ENCODE measurements at places on chromosomes 6 and 20.

- DNase-seq, result peak; percentile 30
Measured at GRCh38 chr6:169831450-169832246, 80.2 kb downstream of the ERMARD start.

DNA sequence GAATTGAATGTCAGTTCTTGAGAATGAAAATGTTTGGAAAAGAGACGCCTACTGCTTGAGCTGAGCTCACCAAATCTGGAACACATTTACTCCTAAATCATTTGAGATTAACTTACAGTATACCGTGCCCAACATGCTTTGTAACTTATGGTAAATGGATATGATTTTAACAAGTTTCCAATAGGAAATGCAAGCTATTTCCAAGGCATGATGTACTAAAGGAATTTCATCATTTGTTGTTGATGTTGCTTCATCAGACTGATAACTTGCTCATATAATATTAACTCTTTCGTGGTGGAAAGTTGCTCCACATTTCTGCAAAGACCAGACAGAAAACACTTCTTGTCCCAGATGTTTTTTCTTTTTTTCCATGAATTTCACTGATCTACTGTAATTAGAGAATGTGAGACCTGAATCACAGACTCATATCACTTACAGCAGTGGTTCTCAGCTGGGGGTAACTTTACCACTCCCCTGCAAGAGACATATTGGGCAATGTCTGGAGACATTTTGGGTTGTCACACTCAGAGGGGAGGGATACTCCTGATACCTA is 116.6 kb upstream of the TRAF3IP2 start:
- DNase-seq, result no peak

DNA sequence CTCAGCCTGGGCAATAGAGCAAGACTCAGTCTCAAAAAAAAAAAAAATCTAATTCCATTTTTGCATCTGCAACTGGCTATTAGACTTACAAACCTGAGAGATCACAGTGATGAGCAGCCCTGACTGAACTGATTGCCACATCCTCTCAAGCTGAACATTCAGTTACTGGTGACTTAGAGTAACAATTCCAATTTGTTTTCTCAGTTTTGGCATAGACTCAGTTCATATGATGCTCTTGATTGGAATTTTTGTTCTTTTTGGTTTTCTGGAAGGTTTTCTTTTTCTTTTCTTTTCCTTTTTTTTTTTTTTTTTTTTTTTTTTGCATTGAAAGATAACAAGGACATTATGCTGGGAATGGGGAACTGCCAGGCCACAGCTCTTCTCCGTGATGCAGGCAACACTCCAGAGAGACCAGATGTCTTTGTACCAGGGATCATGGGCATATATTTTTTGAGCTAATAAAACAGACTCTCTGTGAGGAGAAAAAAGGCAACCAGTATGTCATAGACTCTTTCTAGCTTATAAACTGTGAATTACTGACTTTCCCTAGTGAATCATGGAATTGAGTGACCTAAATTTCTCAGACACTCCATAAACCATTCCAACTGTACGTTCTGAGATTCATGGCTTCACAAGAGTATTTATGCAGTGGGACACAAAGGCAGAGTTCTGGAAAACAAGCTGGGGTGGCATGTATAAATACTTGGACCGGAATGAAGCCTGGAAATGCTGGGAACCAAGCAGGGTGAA is 86.0 kb upstream of the SLC2A12 start:
- no peak for DNase-seq

- DNase-seq, result no peak
Measured at GRCh38 chr6:137181891-137182653, 8.6 kb upstream of the IL22RA2 start.

- DNase-seq, result no peak
Measured at GRCh38 chr6:77368660-77369313, 94.5 kb downstream of the HTR1B start.

DNA sequence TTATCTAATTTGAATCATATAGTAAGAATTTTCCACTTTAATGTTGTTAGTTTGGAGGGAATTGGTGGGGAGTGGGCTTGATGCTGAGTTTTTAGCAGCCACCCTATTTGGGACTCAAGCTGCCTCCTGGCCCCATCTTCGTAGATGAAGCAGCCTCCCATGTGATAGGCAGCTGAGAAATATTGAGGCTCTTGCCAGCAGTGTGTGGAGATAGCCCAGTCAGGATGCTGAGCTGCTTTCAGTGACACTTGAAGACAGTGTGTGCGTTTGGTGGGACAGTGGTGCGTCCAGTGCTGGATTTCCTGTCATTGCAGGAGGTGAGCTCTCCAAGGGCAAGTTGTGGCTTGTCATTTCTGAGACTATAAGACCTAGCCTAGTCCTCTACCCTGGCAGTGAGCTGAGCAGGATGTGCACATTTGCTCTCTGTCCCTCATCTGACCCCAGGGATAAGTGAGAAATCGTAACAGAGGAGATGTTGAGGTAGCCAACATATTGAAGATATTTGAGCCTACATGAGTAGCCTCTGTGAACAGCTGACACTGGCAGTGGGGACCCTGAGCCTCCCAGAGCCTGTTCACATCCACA is 47.9 kb upstream of the RNF8 start:
- no peak for DNase-seq

DNA sequence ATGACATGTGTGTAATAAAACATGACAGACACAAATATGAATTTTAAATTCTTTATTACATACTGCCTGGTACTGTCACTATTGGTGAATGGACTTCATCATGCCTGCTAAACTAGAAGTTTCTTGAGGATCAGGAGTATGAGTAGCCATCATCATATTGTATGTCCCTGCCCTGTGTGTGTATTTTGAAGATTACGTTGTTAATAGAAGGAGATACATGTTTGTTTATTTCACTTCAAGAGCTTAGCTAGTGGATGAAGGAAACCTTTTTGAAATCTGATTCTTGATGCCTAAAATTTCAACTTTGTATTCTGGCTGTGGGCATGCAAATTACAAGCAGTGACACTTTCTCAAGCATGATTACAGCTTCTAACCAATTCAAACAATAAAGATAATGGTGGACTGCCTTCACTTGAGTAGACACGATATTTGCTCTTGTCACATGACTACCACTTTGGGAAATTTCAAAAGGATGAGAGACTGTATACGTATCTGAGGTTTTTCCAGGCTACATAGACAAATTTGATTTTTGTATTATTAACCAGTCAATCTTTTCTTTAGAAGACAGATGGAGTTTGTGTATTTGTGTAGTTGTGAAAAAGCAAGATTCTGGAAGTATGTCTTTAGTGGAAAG is 3.5 kb downstream of the TBPL1 start:
- DNase-seq, result no peak

- DNase-seq, result no peak
Measured at GRCh38 chr6:40349901-40350746, 237.0 kb downstream of the LRFN2 start.

GRCh38 chr6:8627085-8627861 is 191.9 kb upstream of the SLC35B3 start:
- no peak for DNase-seq

- DNase-seq, result no peak
Measured at GRCh38 chr6:88493717-88494116, 327.6 kb upstream of the CNR1 start.

DNA sequence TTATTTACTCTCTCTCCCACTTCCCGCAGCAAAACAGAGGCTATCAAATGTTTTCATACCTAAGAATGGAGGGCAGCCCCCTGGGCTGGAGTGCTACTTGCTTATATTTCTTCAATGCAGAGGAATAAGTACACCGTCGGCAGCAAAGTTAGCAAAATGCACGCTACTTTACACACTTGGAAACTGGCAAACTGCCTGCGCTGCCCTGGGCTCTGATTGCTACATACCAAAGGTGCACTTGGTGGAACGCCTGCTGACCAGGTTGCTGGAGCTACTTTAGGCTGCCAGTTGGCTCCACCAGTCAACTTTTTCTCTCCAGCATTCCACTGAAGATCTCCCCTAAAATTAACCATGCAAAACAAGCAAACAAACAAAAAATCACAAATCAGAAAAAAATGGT is 62.4 kb downstream of the PRSS35 start:
- DNase-seq, result no peak

DNA sequence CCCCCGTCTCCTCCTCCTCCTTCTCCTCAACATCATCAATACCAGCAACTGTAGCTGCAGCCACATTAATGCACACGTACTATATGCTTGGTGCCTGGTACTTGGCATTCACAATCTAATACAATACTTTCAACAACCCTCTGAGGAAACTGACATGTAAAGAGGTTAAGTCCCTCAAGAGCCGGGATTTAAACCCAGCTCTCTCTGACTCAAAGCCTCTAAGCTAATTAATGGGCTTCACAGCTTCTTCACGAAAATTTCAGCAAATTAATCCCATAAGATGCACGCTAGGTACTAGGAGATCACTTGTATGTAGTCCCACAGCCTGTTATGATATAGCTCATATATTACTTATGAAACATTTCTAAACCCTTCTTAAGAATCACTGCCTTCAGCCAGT is 73.1 kb upstream of the IPCEF1 start:
- no peak for DNase-seq

GRCh38 chr6:49497304-49497703 is 2.4 kb upstream of the GLYATL3 start:
- DNase-seq, result peak; percentile 66

DNA sequence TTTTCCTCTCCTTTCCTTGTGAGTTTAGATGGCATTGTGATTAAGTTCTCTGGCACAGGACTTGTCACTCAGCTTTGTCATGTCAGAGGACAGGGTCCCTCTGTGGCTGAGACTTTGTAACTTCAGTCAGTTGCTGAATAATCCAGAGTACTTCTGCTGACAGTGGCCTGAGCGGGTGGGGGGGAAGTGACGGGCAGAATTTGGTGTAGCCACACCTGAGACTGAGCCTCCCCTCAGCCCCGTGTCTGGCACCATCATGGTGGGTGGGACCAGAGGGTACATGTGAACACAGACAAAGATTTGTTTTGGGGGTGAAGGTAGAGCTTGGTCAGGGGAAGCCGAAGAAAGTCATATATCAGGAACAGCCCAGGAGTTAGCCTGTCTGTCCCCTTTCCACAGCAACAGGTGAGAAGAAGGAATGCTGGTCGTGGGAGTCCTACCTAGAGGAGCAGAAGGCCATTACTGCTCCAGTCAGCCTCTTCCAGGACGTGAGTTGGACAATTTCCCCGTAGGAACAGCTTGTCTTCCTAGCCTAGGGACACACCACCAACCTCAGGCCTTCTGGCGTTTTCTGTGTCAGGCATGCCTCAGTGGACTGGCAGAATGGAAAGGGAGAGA is 20.9 kb downstream of the L3MBTL1 start:
- no peak for DNase-seq

GRCh38 chr6:30894935-30895334 is 10.6 kb downstream of the DDR1 start:
- DNase-seq, result no peak

- DNase-seq, result no peak
Measured at GRCh38 chr6:105014954-105015353, 58.0 kb downstream of the LIN28B start.

- DNase-seq, result peak; percentile 14
Measured at GRCh38 chr6:122730775-122731386, 48.6 kb upstream of the FABP7 start.

DNA sequence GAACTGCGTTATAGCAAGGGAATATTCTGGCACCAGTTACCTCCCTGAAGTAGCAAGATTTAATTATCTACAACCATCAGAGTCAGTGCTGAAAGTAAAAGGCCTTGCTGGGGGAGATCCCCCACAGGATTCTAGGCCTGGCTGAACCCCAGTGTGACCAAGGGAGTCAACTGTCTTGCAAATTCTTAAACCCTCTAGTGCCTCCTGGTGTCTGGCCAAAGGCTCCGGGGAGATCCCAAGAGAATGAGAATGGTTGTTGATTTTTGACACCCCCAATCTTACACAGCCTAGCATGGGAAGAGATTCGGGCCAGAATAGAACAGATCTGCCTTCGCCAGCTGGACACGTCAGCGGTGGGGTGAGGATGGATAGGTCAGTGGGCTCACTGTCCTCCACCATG is 179.4 kb downstream of the ERMARD start:
- DNase-seq, result no peak

DNA sequence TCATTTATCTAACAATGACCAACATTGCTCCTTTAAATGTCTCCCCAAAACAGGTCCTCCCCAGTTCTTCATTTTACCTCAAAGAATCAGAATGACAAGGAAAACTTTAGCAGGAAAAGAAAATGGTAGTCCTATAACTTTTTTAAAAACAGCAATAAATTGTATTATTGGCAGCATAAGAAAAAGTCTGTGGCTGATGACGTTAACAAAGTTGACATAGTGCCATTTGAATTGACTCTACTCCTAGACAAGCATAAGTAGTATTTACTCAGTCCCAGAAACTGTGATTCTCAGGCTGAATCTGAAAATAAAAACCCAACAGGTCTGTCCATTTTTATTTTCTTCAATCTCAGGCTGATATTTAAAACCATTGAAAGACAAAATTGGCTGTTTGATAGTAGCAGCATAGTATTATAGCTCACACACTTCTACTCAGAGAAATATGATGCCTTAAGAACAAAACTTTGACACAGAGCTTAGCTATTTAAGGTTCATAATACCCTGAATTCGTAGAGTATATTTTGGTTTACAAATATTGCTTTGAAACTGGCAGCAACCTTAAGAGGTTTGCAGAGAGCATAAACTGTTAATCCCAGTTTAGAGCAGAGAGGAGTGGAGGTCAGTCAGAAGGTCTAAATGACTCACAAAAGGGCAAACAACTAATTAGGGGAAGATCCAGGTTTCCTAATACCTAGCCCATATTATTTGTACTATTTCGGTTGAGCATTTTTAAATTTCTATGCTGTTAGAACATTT is 35.0 kb upstream of the TENT5A start:
- no peak for DNase-seq

DNA sequence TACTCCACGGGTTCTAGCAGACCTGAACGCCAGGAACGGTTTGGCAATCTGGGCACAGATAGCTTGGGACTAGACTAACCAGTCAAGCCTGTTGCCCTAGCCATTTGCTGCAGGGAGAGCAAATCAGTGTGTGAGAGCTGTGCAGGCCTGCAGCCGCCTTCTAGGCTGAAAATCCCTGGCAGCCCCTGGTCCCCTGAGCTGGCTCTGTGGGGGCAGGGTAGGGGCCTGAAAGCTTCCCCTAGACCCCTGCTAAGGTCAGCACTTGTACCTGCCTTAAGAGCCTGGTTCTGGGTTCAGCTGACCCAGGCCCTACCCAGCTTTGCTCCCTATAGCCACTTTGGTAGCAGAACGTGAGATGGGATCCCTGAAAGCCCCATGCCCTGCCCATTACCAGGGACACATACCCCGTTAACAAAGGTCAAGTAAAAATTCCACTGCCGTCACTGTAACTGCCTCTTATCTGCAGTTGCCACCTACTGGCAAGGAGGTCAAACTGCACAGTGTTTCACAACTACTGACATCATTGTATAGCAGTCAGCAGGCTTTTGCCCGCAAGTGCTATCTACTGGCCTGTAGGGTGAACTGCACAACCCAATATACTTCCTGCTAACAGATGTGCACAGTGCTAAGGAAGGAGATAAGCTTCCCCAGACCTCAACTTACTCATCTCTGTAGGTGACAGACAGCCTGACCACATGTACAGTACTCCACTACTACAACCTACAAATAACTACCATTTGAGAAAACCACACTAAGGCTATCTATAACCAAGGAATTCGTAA is 95.1 kb upstream of the OLIG3 start:
- DNase-seq, result peak; percentile 38

- DNase-seq, result no peak
Measured at GRCh38 chr6:105862936-105863607, 223.1 kb upstream of the PRDM1 start.

All from COR-L47 (cell line).